Osteoblast (primary cell): ENCODE measurements at places on chromosomes 2 and 18. TPM values are rescaled to one million over a fixed set of nuclear protein-coding genes. Genes with fewer than 3 reads are reported as not detected.

The NXPH2 gene
- total RNA-seq, result not detected in 2 replicates

The COL4A4 gene
- total RNA-seq, result under 0.01 and 0.36 TPM in 2 replicates

The IL1F10 gene
- not detected in 2 replicates for total RNA-seq

The POLE4 gene
- 18.9 and 23.5 TPM in 2 replicates for total RNA-seq

The ST8SIA5 gene
- under 0.01 TPM in 2 replicates for total RNA-seq

The PHOSPHO2 gene
- total RNA-seq, result 3.6 and 5.0 TPM in 2 replicates

The UGT1A6 gene
- not detected in 2 replicates for total RNA-seq

The LYG1 gene
- total RNA-seq, result under 0.01 and 0.88 TPM in 2 replicates

The GEN1 gene
- total RNA-seq, result 8.3 and 12.4 TPM in 2 replicates

The RBM43 gene
- 11.6 and 12.1 TPM in 2 replicates for total RNA-seq

The POTEI gene
- total RNA-seq, result not detected in 2 replicates

The TEKT4 gene
- not detected in 2 replicates for total RNA-seq

The KCNG2 gene
- not detected in 2 replicates for total RNA-seq

The ATP6V1C2 gene
- total RNA-seq, result under 0.01 TPM in 2 replicates

The GCKR gene
- 1.2 and 1.4 TPM in 2 replicates for total RNA-seq

The KIDINS220 gene
- 125 and 134 TPM in 2 replicates for total RNA-seq

The WBP1 gene
- 35.5 and 35.7 TPM in 2 replicates for total RNA-seq

The SGO2 gene
- total RNA-seq, result 3.2 and 4.0 TPM in 2 replicates

The KCNJ13 gene
- not detected in 2 replicates for total RNA-seq

The ANKRD30B gene
- 6.9 and 11.5 TPM in 2 replicates for total RNA-seq

The OSBPL6 gene
- 5.4 and 5.9 TPM in 2 replicates for total RNA-seq
